ENCODE measurements at places on chromosomes 16 and 17. TPM values are rescaled to one million over a fixed set of nuclear protein-coding genes. Genes with fewer than 3 reads are reported as not detected.

- peak; percentile 94 for DNase-seq
Measured at GRCh38 chr17:3693829-3694231, 2.1 kb downstream of the P2RX5 start.

Gene GPRC5C
- total RNA-seq: not detected

DNA sequence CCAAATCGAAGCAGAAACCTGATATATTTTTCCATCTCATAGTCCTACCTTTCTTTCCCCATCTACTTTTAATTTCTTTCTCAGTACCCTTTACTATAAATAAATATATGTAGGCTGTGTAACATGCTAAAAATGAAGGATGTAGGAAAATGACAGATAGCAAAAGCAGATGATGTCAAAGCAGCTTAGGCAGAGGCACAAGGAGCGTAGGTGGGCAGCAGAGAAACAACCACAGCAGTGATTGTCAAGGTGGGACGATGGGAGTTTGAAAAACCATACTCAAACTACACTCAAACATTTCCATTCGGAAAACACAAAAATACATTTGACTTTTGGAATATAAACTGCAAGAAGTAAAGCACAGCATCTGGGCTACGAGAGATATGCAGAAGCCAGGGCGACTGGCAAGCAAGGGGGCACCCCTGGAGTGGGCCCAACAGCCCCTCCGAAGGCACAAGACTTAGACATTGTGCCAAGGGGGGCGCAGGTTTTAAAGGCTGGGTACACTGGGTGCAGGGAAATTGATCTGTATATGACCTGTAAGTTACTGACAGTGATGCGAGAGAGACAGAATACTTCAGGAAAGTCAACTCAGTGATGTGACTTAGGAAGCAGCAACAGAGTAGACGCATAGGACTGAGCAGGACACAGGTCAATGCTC is 31.1 kb downstream of the SNN start:
- no peak for DNase-seq

- DNase-seq: no peak
Measured at GRCh38 chr17:78316867-78317789, 42.7 kb downstream of the SOCS3 start.

GRCh38 chr17:43818966-43819365 is 14.0 kb downstream of the MPP3 start:
- DNase-seq: no peak

GRCh38 chr17:20173091-20173490 is 163.9 kb downstream of the SPECC1 start:
- DNase-seq: peak; percentile 10

Gene ABCC6
- 0.43 TPM for total RNA-seq

GRCh38 chr17:20825539-20825938 is 217.3 kb downstream of the USP22 start:
- DNase-seq: no peak

DNA sequence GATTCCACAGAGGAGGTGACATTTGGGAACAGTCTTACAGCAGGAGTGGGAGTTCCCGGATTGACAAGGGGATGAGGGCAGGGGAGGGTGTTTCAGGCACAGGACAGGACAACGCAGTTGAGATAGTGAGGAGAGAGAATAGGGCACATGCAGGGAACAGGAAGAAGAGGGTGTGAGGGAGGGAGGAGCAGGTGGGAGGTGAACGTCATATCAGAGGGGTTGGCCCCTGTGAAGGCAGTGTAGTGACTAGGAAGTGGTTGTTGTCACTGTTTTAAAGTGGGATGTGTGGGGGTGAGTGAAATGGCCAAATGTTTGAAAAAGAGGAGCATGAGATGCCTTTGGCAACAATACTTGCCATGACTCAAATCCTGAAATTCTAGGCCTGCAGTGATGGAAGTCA is 12.2 kb downstream of the PRKCB start:
- DNase-seq: no peak

DNA sequence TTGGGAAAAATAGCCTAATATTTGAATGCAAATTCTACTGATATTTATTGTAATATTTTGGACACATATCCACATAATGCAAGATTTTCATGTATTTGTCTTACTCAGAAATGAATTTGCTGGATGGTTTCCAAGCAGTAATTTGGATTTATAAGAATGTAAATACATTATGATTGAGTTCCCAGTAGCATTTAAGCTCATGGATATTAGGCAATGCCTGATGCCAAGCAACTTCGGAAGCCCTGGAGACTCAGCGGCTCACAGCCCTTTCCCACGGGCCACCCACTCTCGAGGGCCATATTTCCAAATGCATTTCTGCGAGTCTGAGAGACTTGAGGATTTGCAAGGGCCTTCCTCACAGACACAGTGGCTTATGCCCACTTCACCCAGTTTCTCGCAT is 62.1 kb upstream of the MYOCD start:
- no peak for DNase-seq

DNA sequence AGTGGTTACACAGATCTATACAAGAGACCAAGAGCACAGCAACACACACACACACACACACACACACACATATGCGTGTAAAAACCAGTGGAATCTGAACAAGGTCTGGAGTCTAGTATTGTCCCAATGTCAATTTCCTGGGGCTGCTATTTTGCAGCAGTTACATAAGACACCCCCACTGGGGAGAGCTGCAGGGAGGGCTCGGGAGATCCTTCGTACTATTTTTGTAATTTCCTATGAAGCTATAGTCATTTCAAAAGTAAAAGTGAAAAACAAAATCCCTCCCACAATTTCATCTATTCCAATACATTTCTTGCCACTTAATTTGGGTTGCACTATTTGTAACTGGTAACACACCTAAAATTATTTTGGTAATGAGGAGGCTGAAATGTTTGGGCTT is 68.5 kb downstream of the C16orf95 start:
- DNase-seq: no peak

GRCh38 chr17:27577884-27578717 is 52.9 kb upstream of the LGALS9 start:
- peak; percentile 64 for DNase-seq

Gene TNS4
- total RNA-seq: not detected

Gene PRSS33
- not detected for total RNA-seq

DNA sequence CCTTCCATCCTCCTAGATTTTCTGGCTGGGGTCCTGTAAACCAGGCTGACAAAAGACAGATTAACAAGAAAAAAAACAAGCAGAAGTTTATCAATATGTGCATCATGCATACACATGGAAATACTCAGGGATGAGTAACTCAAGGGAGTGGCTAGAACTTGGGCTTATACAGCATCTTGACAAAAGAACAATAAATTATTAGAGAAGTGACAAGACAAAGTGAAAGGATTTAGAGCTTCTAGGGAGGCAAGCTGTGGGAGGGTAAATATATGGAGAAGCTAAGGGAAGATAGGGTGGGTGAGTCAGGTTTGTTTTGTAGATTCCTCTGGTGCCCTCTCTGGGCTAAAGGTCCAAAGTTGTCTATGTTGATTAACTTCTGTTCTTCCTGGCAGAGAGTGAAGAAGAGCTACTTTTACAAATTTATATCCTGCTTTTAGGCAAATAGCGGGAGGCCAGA is 48.0 kb upstream of the NDRG4 start:
- DNase-seq: no peak

Gene TXNDC11
- 33.8 TPM for total RNA-seq

Gene TEKT5
- not detected for total RNA-seq

DNA sequence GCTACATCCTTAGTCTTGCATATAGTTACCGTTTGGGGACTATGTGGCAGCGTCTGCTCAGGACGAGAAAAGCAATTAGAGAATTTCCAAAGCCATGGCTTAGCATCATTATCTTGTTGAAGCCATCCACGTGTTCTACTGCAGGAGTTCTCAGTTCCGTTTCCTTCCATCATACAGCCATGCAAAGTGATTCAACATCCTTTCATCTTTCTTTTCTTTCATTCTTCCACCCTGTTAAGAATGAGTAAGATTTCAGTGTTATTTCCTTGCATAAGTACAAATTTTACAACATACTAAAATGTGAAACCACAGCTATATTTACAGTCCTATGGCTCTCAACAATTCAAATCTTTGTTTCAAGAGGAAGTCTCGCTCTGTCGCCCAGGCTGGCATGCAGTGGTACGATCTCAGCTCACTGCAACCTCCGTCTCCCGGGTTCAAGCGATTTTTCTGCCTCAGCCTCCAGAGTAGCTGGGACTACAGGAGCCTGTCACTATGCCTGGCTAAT is 3.8 kb downstream of the MARF1 start:
- DNase-seq: no peak

DNA sequence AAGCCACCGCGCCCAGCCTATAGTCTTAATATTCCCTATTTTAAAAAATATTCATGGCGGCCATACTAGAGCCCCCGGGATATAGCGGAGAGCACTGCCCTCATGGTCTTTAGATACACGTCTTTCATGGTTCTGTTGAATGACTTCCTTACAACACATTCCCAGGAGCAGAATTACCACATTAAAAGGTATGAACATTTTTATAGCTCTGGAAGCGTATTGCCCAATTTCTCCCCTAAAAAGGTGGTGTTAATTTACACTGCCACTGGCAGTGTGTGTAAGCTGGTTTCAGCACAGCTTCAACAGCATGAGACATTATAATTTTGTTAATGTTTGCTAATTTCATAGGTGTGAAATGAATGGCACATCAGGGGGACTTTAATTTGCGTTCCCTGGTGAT is 19.0 kb downstream of the C17orf100 start:
- DNase-seq: no peak

Gene SEPTIN12
- not detected for total RNA-seq

GRCh38 chr17:4897198-4897687 is 2.1 kb upstream of the C17orf107 start:
- DNase-seq: no peak

Gene CRISPLD2
- total RNA-seq: 7.2 TPM

Gene PYY
- not detected for total RNA-seq

DNA sequence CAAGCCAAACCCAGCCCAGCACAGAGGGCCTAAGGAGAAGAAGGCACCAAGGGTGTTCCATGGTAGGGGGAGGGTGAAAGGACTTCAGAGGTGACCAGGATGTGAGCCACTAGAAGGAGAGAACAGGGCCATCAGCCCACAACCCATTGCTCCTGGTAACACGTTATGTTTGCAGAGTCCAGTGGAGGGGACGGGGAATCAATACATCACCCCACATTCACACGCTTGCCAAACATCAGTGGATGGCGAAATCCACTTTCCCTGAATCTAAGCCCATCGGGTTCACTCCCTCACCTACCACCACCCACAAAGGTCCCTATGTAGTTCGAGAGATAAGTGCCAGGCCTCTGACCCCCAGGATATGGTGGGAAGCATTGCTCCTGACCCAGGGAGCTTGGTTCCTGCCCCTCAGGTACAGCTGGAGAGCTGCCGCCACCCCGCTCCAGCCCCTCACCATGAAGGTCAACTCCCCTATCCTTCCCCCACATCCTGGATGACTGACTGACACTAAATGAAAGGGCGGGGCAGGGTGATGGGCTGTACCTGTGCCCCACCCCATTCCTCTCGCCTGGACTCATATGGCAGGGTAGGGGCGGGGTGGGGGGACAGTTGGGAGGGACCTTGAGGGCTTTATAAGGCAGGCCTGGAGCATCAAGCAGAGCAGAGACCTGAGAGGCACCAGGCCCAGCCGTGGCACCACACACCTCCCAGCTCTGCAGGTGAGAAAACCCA is at the start of gene GAST:
Gene GAST, plus strand, starts transcription at position 663 of the 732 bp plus-strand sequence. CDS start 3,106 bp downstream, outside the sequence.
- no peak for DNase-seq

GRCh38 chr17:7236808-7237207 is 2.4 kb downstream of the PHF23 start:
- no peak for DNase-seq

GRCh38 chr17:81142301-81143199 is 22.8 kb upstream of the PVALEF start:
- peak; percentile 83 for DNase-seq

- DNase-seq: no peak
Measured at GRCh38 chr16:14520753-14521152, 109.3 kb downstream of the PARN start.

DNA sequence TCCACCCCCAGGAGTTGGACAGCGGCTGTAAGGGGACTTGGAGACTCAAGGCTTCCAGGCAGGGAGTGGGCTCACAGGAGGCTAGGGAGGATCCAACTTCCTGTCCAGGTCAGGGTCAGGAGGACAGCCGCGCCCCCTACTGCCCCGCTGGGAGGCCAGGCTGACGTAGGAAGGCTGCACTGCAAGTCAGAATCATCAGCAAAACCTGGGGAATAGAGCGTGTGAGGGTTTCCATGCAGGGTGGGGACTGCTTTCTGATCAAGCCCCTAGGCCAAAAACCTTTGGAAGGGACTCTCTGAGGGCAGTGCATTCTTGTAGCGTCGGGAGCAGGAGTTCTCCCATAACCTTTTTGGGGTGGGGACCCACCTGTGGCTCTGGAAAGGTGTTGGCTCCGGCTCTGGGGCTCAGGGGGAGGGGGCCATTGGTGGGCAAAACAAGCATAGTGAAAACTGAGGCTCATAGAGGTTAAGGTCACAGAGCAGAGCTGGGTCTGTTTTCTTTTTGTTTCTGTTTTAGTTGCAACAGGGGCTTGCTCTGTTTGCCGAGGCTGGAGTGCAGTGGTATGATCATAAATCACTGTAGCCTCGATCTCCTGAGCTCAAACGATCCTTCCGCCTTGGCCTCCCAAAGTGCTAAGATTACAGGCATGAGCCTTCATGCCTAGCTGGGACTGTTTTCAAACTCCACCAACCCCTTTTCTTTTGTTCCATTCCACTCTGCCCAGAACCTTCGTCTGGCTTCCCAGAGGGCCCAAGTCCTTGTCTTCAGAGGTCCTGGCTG is 22.1 kb downstream of the RAI1 start:
- no peak for DNase-seq

Gene CFAP97D1
- total RNA-seq: not detected

DNA sequence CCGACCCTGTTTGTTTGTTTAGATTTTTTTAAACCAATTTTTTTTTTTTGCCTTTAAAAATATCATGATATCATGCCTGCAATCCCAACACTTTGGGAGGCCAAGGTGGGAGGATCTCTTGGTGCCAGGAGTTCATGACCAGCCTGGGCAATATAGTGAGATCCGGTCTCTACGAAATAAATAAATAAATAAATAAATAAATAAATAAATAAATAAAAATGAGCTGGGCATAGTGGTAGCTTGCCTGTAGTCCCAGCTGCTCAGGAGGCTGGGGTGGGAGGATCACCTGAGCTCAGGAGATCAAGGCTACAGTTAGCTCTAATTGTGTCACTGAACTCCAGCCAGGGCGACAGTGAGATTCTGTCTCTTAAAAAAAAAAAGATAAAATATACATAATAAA is 8.1 kb upstream of the IGF2BP1 start:
- no peak for DNase-seq

DNA sequence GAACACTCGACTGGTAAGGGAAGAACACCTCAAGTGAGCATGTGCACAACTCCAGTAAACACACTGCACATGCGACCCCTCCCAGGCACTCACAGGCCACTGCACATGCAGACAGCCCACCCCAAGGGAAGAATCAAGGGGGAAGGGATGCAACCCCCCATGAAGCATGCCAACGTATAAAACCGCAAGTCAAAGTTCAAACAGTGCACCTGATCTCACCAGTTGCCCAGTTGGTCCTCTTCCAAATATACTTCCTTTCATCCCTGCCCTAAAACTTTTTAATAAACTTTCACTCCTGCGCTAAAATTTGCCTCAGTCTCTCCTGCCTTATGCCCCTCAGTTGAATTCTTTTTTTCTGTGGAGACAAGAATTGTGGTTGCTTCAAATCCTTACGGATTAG is 51.0 kb upstream of the TOM1L1 start:
- DNase-seq: no peak

- DNase-seq: no peak
Measured at GRCh38 chr16:79707876-79708275, 107.3 kb upstream of the MAF start.

- no peak for DNase-seq
Measured at GRCh38 chr16:87583453-87584131, 18.7 kb upstream of the JPH3 start.

Gene TBC1D3K
- total RNA-seq: not detected

GRCh38 chr17:73720187-73720834 is 76.1 kb upstream of the SDK2 start:
- DNase-seq: no peak

GRCh38 chr16:65752522-65752844 is 614.0 kb upstream of the CDH5 start:
- no peak for DNase-seq

Gene ERCC4
- total RNA-seq: 11.4 TPM

Data from myocyte (in vitro differentiated cells).